ENCODE measurements at places on chromosomes 4 and X. TPM values are rescaled to one million over a fixed set of nuclear protein-coding genes. Genes with fewer than 3 reads are reported as not detected.

The CACNA1F gene
- not detected for total RNA-seq

DNA sequence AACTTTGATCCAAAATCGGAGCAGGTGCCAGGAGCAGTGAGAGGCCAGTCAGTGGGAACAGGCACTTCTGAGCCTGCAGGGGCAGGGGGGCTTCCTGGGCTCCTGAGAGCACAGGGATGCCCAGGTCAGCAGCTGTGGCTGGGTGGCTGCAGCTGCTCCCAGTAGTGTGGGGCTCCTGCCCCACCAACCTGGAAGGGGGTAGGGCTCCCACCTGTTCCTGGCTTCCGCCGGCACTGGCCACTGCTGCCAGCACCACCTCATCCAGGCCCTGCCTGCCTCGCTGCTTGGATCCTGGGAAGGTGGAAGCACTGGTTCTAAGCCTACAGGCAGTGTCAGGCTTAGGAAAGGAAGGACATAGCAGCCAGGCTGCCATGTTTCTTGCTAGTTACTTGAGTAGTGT, 18.6 kb downstream of the GRK4 start:
- no peaks in the 10 kb centered on the region for H3K36me3 ChIP-seq
- no peak for DNase-seq
- H3K27ac ChIP-seq: no peak overlapping the region
- H3K4me1 ChIP-seq: peaks cover 5% of the 10 kb centered on the region
- H3K27me3 ChIP-seq: 0 out of 2 replicates have a peak, but pooled peaks cover 5% of the 10 kb centered on the region
- no peak overlapping the region for H3K4me3 ChIP-seq

GRCh38 chr4:129231945-129232588, 136.1 kb downstream of the C4orf33 start:
- no peaks in the 10 kb centered on the region for H3K4me1 ChIP-seq
- no peak overlapping the region for H3K27ac ChIP-seq
- H3K27me3 ChIP-seq: no peaks in the 10 kb centered on the region
- no peak for DNase-seq
- H3K4me3 ChIP-seq: no peak overlapping the region

- peaks cover 10% of the 10 kb centered on the region for H3K4me1 ChIP-seq
- H3K4me3 ChIP-seq: no peak overlapping the region
- no peaks in the 10 kb centered on the region for H3K36me3 ChIP-seq
- no peaks in the 10 kb centered on the region for H3K27me3 ChIP-seq
- H3K27ac ChIP-seq: peak overlapping the region; percentile 49
Observed at GRCh38 chrX:19566359-19567222, 51.3 kb upstream of the MAP3K15 start.

- no peaks in the 10 kb centered on the region for H3K36me3 ChIP-seq
- H3K27me3 ChIP-seq: no peaks in the 10 kb centered on the region
- peaks cover 23% of the 10 kb centered on the region for H3K4me1 ChIP-seq
- no peak overlapping the region for H3K4me3 ChIP-seq
Observed at GRCh38 chr4:112130906-112131305, 14.3 kb upstream of the FAM241A start.

- H3K36me3 ChIP-seq: no peaks in the 10 kb centered on the region
- no peaks in the 10 kb centered on the region for H3K4me1 ChIP-seq
- H3K27me3 ChIP-seq: no peaks in the 10 kb centered on the region
- H3K4me3 ChIP-seq: peak overlapping the region; percentile 37
- no peak overlapping the region for H3K27ac ChIP-seq
Observed at GRCh38 chr4:186137196-186137794, 32.8 kb downstream of the FAM149A start.

Data from GM23248 (cell line).